D341Med (cell line): ENCODE measurements at places on chromosomes 1 and 21.

- no peak for DNase-seq
Observed at GRCh38 chr21:43790010-43790524, 690 bp downstream of the RRP1 start.

- no peak for DNase-seq
Observed at GRCh38 chr1:37118790-37119189, 84.5 kb upstream of the GRIK3 start.

GRCh38 chr1:56968878-56969495, 3.2 kb upstream of the C8B start:
- DNase-seq: no peak

DNA sequence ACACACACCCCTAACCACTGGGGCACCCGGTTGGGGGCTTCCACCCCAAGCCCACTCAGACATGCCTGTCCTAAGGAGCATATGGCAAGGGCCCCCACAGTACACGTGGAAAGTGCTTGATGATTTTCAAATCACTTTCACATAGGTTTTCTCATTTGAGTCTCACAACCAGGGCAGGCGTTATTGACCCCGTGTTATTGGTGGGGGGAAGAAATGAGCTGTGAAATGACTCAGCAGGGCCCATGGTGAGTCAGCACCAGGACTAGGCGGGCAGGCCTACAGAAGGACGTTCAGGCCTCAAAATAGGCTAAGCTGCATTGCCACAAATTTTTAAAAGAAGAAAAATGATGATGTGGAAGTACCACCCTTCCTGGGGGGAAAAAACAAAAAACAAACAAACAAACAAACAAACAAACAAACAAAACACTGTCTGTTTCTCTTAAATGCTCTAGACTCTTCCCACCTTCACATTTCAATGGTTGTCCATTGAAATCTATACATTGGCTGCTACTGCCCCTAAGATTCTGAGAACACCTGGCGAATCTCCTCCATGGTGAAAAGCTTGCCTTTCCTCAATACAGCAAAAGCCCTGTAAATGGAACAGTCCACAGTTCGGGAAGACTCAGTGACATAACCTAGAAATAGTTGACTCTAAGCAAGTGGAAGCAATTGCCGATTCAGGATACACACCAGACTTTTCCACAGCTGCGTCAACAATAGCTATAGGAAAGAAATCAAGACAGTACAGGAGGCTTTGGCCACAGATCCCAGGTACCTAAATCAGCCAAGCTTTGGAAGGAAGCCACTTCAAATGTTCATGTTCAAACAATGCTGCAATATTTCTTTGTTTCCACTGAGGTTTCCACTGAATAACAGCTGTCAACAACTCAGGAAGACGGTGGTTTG, 234.7 kb downstream of the TOMM20 start:
- DNase-seq: no peak

DNA sequence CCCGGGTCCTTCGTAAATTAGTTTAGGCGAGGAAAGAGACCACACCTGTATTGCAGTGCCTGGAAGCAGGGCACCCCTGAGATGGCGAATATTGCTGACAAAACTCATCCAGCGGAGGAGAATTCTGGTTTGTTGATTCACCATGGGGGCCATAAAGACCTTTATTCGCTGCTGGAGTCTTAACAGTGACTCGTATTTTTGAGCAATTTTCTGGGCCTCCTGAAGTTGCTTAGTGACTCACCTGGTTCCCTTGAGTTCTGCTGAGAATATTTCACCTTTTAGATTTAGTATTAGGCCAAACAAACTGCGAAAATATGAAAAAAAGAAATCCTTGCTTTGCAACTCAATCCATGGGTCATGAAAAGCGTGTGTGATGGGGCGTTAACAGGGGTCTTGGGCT, 20.6 kb upstream of the H6PD start:
- no peak for DNase-seq

GRCh38 chr1:40462956-40463590, 12.8 kb downstream of the ZFP69B start:
- DNase-seq: no peak

DNA sequence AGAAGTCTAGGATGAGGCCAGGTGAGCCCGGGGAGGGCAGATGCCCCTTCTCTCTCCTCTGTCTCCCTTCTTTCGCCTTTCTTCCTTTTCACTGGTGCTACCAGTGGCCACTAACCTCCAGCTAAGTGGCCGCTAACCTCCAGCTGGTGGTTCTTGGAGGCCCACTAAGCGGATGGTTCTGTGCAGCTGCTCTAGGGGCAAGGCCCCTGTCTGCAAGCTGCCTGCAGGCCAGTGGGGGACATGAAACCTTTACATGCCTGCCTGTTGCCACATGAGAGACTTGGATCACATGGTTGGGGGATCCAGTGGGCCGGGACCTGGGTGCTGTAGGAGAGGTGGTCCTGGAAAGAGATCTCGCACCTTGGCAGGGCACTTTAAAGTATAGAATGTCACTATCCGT, 17.7 kb downstream of the IKBKE start:
- DNase-seq: no peak

- no peak for DNase-seq
Observed at GRCh38 chr1:219621047-219621786, 8.3 kb upstream of the ZC3H11B start.

- no peak for DNase-seq
Observed at GRCh38 chr21:40215941-40216340, 348.7 kb downstream of the PCP4 start.

- no peak for DNase-seq
Observed at GRCh38 chr1:197336571-197336970, 68.5 kb downstream of the CRB1 start.

DNA sequence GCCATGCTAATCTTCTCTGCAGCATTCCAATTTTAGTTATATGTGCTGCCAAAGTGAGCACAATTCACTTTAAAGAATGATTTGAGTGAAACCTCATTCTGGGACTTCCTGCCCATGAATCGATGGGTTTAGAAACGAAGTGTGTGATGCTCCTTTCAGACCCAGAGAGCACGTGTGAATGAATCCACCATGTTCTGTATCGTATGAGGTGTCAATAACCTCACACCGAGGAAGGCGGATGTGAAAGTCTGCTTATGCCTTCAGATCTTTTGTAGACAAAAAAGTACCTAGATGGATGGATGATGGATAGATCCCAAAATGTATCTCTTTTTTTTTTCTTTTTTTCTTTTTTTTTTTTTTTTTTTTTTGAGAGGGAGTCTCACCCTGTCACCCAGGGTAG, 13.8 kb downstream of the UBASH3A start:
- DNase-seq: no peak

DNA sequence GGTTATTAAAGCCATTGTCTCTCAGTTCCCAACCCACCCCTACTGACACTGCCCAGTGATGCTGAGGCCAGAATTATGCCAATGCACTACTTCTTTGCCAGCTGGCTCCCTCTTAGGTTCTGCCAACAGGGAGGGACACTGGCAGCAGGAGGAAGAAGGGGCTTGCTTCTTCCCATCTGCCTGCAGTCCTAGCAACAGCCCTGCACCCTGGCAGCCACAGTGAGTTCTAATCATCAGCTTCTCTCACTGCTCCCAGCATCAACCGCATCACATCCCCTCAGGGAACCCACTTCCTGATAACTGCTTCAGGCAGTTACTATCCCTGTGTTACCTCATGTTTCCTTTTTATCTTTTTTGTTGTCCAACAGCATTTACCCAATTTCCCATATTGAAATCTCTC, 86.2 kb downstream of the UBR4 start:
- DNase-seq: no peak

- DNase-seq: no peak
Observed at GRCh38 chr1:23224739-23225648, 7.7 kb upstream of the HTR1D start.

DNA sequence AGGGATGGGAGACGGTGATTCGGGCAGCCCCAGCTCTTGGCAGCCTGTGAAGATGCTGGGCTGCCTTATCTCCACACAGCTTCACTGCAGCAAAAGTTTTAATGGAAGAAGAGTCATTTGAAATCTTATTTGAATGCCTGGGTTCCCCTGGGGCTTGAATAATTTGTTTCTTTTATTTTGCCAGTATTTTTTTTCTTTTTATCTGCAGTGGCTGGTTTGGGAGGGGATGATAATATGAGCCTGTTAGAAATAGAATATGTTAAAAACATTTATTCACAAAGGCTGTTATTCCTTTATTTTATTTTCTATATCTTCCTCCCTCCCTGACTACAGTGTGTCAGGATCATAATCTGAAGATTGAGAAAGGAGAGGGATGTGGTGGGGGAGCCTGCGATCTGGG, 103.4 kb downstream of the ARHGEF10L start:
- no peak for DNase-seq

DNA sequence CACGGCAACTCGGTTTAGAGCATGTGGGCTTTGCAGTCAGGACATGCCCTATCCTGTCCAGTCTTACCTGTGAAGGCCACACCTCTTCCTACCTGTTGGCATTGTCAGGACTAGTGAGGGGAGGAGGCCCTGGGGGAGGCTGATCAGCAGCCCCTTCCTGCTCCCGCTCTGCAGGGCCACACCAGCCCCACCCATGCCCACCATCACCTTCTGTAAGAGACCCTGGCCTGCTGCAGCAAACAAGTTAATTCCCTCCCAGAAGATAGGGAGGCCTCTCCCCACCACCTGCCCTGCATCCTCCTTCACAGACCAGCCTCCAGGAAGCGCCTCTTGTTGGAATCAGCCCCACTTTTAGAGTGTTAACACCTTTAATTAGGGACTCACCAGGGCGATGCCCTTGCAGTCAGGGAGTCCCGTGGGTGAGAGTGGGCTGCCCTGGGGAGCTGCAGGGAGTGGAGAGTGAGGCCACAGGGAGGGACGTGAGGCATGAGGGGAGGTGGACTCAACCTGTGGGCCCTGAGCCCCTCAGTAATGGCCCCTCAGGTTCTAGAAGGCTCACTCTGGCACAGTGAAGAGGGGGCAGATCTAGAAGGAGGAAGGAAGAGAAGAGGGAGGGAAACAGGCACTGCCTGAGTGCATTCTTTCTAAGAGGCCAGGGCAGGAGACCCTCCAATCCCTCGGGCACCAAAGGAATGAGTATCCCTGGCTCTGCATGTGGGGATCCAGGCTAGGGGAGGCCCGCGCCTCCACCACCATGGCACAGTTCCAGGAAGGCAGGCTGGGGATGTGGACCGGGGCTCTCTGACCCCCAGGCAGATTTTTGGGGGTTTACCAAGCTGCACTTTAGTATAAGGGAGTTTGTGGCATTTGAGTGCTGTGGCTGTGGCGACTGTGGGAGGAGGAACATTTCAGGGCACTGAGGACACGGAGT, 8.2 kb downstream of the UMODL1 start:
- DNase-seq: no peak

GRCh38 chr1:117710710-117711109, 104.9 kb downstream of the TENT5C start:
- DNase-seq: no peak

- no peak for DNase-seq
Observed at GRCh38 chr1:238738892-238739291, 647.5 kb upstream of the CHRM3 start.

DNA sequence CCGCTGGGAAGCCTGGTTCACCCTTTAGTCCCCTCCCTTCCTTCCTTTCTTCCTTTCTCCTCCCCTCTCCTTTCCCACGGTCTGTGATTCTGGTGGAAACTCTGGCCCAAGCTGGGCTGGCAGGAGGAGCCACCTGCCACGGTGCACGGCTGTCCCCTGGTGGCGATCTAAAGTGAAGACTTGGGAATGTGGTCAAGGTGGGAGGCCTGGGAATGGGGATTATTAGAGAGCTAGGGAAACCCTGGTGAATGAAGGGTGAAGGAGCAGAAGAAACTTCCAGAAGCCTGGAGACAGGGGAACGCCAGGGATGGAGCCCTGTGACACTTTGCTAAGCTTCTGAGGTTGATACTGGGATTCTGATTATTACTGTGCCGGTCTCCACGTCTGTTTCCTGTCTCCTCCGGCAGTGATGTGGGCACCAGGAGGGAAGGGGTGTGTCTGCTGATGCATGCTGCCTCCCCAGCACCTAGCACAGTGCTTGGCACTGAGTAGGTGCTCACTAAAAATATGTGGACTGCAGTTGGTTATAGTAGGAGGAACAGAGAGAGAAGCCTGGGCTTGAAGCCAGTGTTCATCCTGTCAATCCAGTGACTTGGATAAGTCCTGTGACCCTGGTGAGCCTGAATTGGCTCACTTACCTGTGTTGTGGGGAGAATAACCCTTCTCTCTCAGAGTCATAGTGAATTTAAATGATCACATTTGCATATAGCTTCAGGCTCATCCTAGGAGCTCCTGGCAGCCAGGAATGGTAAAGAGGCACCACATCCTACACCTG, 71.2 kb upstream of the NBPF3 start:
- DNase-seq: peak; percentile 83

DNA sequence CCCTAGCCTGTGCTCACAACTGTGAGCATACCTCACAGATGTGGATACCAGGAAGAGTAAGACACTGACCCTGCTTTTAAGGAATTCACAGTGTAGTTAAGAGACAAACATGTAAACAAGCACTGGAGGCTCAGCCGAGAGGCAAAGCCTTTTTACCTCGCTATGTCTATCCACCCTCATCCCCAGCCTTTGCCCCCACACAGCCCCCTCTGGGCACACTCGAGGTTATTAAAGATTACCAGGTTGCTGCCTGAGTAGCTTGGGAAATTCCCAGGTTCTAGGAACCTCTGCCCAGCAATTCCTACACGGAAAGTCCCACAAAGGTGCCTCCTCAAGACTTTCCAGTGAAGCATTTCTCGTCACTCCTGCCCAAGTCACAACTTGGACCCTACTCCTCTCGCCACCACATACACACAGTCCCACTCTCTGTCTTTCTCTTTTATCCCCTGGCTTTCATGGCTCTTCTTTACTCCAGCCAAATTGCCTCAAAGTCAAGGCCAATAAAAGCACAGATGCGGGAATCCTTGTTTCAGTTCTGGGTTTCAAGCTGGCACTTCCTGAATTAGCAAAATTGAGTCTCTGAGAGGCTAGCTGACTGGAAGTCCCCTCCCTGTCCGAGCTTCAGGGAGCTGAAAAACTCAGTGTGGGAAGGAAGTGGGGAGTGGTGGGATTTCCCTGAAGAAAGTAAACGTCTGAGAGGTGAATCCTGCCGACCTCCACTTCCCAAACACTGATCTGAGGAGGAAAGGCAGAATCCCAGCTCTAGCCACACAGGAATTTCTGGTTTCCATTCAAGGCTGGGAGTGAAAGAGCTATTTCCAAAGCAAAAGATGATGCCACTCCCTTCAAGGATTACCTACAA, 7.6 kb downstream of the DENND2D start:
- DNase-seq: no peak

DNA sequence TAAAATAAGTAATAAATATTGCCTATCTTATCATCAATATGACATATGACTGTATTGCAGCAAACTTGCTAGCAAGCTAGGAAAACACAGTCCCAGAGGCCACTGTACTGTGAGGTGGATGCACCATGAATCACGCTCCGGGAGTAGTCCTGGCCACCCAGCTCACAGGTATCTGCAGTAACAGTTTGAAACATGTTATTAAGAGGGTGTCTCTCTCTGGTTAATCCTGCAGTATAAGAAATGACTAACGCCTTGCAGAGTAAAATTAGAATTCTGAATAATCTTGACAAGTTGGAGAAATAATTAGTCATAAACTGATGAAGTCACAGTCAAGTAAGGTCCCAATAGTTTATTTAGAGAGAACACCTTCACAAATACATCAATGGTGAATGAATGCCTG, 34.0 kb upstream of the DPT start:
- DNase-seq: no peak

DNA sequence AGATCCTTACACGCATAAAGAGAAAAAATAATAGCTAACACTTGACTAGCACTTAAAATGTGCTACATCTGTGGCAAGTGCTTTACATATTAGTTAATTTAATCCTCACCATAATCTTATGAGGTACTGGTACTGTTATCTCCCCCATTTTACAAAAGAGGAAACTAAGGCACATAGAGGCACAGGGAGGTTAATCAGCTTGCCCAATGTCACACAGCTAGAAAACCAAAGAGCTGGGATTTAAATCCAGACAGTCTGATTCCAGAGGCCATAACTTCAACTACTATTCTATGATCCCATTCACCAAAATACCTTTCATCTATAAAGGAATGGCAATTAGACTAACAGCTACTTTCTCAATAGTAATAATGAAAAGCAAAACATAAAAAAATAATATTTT, 11.7 kb downstream of the SPOCD1 start:
- no peak for DNase-seq
